ENCODE measurements at places on chromosomes 13 and 19. TPM values are rescaled to one million over a fixed set of nuclear protein-coding genes. Genes with fewer than 3 reads are reported as not detected.

PRSS57 gene
- total RNA-seq: not detected

REXO1 gene
- 56.3 TPM for total RNA-seq

CCDC124 gene
- total RNA-seq: 59.5 TPM

CEACAM19 gene
- total RNA-seq: not detected

GRCh38 chr13:109547942-109548341, 238.4 kb downstream of the IRS2 start:
- no peaks in the 10 kb centered on the region for H3K4me1 ChIP-seq
- DNase-seq: no peak
- no peaks in the 10 kb centered on the region for H3K36me3 ChIP-seq
- H3K27ac ChIP-seq: no peak overlapping the region

DNA sequence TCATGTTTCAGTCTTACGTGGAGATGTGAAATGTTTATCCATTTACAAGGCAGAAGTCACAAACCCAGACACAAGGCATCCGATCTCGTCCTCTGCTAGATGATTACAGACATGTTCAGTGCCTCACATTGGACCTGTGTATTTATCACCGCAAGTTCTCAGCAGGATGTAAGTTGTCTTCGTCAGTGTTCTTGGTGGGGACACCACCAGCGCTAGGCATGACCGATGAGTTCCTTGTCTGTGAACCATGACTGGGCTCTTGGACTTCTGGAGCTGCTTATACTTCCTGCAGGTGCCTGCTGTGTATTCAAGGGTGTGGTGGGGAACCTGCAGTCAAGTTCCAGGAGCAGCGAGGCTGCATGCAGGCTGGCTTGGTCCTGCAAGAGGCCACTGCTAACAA, 105.4 kb downstream of the URI1 start:
- H3K4me3 ChIP-seq: no peak overlapping the region
- no peak for DNase-seq
- no peak overlapping the region for H3K27ac ChIP-seq
- H3K27me3 ChIP-seq: no peaks in the 10 kb centered on the region
- H3K4me1 ChIP-seq: peaks cover 18% of the 10 kb centered on the region

DNA sequence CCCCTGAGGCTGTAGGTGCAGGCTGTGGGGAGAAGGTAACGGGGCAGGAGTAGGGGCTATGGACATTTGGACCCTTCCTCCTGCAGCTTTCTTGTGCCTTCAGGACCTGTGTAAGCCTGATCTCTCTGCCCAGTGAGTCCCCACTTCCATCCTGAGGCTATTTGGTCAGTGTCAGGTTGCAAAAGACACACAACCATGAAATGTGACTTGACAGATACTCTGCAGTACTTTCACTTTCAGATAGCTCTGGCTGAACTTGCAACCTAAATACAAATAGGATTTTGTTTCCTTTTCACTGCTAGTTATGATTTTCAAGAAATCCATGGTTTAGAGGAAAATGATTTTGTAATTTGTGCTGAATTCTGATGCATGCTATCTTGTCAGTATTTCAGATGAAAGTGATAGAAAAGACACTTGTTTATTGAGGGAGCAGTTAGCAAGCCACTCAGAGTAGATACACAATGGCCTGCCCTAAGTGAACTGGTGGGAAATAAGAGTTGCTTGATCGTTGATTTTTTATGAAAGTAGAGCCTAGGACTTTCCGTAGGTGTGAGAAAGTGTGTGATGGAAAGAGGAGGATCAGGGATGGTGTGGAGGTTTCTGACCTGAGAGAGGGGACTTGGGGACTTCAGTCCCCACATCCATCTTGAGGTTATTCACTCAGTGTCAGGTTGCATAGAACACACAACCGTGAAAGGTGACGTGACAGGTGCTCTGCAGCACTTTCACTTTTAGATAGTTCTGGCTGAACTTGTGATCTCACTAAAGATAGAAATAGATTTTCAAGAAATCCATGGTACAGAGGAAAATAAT, 18.1 kb upstream of the EID2 start:
- no peak for DNase-seq
- peak overlapping the region; percentile 70 for H3K4me3 ChIP-seq
- peaks cover 25% of the 10 kb centered on the region for H3K4me1 ChIP-seq
- H3K27ac ChIP-seq: peak overlapping the region; percentile 71
